ENCODE measurements at places on chromosomes 4 and X.

DNA sequence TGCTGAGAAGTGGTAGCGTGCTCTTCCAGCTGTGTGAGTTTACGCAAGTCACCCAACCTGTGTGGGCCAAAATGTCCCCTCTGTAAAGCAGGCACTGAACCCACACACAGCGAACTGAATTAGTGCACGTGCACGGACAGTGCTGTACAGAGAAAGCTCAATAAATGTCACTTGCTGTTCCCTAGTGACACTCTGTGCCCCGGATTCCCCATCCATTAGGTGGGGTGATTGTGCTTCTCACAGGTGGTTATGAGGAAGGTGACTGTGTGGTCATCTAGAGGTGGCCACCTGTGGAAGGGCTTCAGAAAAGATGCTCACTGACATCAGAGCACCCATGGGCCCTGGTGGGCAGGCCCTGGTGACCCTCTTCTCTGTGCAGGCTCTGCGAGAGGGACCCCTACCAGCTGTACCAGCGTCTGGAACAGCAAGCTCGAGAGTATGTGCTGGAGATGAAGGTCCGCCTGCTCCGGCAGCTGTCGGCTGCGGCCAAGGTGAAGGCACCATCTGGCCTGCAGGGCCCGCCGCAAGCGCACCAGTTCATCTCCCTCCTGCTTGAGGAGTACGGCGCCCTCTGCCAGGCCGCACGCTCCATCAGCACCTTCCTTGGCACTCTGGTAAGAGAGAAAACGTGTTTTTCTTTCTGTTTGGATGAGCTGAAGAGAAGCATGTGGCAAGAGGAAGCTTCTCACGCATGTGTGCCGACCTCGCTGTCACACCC is 94.3 kb downstream of the FAM193A start:
- DNase-seq = no peak

- no peak for DNase-seq
Observed at GRCh38 chrX:101009090-101009489, 39.6 kb downstream of the ARL13A start.

GRCh38 chr4:33649471-33649870 is 2594.8 kb downstream of the ARAP2 start:
- DNase-seq = no peak

DNA sequence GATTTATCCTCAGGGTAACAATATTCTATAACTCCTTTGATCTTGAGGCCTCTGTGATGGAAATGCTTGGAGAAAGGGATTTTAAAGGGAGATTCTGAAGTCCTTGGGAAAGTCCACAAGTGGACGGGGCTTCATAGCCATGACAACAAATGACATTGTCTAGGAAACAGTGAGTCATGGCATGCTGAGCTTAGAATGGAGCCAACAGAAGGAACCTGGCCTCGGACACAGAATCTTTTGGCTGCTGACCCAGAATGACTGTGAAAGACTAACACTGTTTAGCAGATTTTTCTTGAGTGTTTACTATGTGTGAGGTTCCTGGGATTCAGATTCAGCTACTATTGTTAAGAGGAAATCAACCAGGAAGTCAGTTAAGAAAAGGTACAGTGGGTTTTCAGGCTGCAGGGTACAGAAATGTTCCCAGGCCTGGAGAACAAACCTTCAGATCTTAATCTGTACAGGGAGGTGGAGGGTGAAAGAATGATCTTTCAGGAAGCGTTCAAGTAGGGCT is 18.1 kb upstream of the CXCL2 start:
- DNase-seq = no peak

DNA sequence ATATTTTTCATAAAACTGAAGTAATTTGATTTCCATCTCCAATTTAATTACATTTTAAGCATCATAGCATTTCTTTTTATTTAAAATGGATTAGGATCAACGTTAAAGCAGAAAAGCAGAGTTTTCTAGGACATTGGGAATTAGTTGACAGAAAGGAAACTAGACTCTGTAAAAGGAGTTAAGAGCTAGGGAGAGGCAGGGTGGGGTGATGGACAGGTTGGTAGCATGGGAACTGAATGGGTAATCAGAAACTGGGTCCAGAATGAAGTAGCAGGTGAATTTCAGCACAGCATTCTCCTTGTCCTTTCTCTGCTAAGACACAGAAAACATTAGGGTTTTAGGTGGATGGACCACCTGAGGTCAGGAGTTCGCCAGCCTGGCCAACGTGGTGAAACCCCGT is 97.6 kb downstream of the ANAPC4 start:
- DNase-seq = no peak

- DNase-seq = no peak
Observed at GRCh38 chrX:137081239-137081638, 47.4 kb upstream of the GPR101 start.

- no peak for DNase-seq
Observed at GRCh38 chrX:72097098-72097497, 34.6 kb downstream of the RTL5 start.

DNA sequence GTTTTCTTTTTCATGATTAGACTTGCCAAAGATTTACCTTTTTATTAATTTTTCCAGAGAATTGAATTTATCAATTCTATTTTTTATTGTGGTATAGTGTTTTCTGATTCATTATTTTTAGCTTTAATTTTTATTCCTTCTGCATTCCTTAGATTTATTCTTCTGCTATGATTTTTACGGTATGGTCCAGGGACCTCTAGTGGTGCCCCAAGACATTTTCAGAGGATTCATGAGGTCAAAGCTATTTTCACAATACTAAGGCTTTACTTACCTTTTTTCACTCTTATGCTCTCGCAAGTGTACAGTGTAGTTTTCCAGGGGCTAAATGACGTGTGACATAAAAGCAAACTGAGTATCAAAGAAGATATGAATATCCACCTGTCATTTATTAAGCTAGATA is 8.0 kb downstream of the RADX start:
- DNase-seq = no peak

GRCh38 chrX:33416273-33416805 is 205.0 kb upstream of the DMD start:
- DNase-seq = no peak

DNA sequence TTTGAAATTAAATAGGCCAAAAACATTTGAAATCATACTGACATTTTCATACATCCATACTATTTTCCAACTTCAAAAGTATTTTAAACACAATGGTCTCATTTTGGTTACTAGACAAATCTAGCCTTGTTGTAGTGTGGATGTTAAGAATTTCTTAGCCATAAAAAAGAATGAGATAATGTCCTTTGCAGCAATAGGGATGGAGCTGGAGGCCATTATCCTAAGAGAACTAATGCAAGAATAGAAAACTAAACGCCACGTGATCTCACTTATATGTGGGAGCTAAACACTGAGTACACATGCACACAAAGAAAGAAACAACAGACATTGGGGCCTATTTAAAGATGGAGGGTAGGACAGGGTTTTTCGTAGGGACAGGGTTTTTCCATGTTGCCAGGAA is 153.8 kb downstream of the CCSER1 start:
- DNase-seq = no peak

DNA sequence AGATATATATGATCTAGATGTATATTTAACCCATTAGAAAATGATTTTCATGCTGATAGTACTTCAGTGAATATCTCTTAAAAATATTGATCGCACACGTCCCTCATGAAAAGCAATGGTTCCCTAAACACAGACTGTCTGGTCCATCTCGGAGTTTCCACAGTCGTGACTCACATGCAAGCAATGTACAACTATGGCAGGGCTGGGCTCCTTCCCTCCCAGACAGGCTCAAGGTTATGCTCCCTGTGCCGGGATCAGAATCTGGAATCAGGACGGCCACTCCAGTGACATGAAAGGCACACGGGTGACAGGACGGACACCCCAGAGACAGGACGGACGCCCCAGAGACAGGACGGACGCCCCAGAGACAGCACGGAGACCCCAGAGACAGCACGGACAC is 40.2 kb upstream of the PPP2R3B start:
- peak; percentile 26 for DNase-seq

DNA sequence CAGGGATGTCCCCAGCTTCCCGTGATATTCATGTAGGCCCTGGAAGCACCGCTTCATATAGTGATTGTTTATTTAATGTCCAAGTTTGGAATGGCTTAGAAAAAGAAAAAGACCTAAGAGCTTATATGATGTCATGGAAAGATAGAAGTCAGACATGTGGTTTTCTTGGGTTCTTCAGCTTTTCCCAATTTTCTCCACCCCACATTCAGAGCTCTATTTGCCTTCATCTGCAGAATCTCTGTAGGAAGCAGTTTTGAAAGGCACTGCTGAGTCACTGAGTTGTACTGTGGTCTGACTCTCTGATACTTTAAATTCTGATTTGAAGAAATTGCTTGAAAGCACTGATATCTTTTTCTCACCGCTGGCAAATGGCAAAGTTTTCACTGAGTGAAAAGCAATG is 120.6 kb upstream of the EDNRA start:
- no peak for DNase-seq

GRCh38 chr4:141465171-141465570 is 171.2 kb upstream of the IL15 start:
- DNase-seq = no peak

- DNase-seq = no peak
Observed at GRCh38 chr4:150006197-150006596, 72.0 kb upstream of the DCLK2 start.

DNA sequence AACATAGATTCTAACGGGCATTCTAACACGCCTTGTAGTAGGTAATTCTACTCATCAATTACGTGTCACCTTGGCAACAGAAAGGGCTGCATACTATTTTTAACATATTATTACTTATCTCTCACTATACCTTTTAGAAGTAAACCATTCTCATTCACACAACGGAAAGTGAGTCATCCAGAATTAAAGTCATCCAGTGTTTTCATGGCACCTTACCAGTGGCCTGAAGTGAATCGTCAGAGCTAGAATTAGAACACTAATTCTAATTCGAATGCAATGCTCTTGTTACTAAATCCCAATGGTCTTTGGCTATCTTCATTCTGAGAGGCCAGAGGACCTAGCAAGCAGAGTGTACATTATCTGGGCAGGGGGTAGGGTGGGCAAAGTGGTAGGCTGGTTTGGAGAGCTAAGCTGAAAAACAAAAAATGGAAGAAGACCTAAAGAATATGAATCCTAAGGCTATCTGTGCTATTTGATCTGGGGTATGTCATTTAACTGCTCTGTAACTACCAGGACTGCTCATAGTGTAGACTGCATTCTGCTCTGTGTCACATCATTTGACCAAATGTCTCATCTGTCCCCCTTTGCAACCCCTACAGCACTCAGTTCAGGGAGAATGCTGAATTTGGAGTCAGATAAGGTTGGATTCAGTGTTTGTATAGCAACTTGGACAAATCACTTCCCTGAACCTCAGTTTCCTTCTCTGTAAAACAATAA is 96.5 kb downstream of the HDAC8 start:
- no peak for DNase-seq

Measured in RWPE1 (cell line).